Omental fat pad (tissue), 4 donors: ENCODE measurements at places on chromosomes 2 and 18. TPM values are rescaled to one million over a fixed set of nuclear protein-coding genes. Genes with fewer than 3 reads are reported as not detected.

DNA sequence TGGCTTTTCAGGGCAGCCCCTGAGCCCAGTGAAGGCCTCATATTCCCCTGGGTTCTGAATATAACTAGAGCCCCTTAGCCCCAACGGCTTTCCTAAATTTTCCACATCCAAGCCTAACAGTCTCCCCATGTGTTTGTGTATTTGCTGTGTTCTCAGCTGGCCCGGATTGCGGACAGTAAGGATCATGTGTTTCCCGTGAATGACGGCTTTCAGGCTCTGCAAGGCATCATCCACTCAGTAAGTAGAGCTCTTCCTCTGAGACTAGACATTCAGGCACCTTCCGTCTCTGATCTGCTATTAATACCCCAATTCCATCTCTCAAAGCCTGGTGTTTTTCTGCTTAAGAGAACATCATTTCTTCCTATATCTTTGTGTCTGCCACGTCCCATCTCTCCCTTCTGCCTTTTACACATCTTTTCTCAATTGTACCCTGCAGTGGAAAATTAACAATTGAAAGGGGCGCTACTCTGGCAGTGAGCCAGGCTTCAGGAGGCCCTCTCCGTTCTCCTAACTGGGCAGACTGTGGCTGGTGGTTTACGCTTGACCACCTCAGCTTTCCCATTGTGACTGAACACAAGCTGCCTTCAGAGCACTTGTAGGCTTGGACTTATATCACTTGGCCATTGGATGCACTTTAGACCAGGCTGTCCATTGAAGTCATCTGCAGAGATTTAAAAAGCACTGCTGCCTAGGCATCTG is 64.4 kb downstream of the ANTXR1 start:
- no peak for DNase-seq

DNA sequence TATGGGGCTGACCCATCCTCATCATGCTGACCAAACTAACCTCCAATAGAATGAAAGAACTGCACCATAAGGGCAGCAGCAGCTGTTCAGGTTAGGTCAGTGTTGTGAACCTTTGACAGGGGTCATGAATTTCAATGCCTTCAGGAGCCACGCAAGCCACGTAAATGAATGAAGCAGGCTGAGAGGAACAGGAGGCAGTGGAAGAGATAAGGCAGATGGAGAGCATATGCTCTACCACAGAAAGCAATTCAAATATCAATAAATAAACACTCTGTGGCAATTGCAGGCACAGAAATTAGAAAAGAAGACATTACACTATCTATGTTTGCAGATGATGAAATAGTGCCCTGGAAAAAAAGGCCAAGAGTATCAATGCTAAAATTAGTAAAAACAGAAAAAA is 56.3 kb downstream of the SCG2 start:
- no peak for DNase-seq

DNA sequence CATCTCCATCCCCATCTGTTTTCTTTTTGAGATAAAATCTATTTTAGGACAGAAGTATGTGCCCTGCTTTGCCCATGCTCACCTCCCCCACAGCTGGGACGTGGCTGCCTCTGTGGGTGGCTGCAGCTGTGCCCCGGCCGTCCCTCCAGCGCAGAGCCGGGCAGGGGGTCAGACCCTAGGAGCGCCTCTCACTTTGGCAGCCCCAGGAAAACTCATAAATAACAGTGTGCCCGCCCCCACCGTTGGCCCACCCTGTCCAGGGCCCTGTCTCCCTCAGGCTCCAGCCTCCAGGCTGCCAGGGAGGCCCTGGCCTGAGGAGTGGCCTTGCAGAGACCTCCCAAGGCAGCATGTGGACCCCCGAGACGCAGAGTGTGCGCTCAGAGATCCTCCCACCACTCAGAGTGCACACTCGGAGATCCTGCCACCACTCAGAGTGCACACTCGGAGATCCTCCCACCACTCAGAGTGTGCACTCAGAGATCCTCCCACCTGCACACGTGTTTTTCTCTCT is 178.1 kb downstream of the TWIST2 start:
- no peak for DNase-seq

- DNase-seq, result no peak
Observed at GRCh38 chr2:182929972-182930371, 63.5 kb upstream of the FRZB start.

GRCh38 chr2:239583879-239584859 is 183.3 kb upstream of the HDAC4 start:
- peak; percentile 17 for DNase-seq

GRCh38 chr2:43033016-43033270 is 193.5 kb downstream of the ZFP36L2 start:
- DNase-seq, result no peak

GRCh38 chr18:56373601-56374000 is 264.8 kb downstream of the TXNL1 start:
- no peak for DNase-seq

DNA sequence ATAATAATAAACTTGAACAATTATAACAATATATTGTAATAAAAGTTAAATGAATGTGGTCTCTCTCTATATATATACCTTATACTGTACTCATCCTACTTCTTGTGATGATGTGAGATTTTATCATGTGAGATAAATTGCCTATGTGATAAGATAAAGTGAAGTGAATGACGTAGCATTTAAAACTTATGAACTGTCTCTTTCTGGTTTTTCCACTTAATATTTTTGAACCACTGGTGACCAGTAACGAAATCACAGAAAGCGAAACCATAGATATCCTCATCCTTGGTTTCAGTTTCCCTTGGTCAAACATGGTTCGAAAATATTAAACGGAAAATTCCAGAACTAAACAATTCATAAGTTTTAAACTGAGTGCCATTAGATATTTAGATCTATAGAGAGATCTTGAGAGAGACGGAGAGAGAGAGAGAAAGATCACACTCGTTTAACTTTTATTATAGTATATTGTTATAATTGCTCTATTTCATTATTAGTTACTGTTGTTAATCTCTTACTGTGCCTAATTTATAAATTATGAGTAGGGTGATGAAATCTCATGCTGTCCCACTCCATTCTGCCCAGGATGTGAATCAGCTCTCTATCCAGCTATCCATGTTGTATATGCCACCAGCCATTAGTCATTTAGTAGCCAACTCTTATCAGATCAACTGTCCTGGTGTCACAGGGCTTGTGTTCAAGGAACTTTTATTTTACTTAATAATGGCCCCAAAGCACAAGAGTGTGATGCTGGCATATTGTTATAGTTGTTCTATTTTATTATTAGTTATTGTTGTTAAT is 156.8 kb downstream of the THADA start:
- DNase-seq, result no peak

The UGT1A3 gene
- not detected for total RNA-seq

The PSTPIP2 gene
- 17.0 TPM for total RNA-seq

The COA5 gene
- 17.6 TPM for total RNA-seq

The EXOC6B gene
- 38.3 TPM for total RNA-seq

The CHRNG gene
- not detected for total RNA-seq

The SOX11 gene
- total RNA-seq, result not detected
